ENCODE measurements at places on chromosomes 12 and 14.

- peak; percentile 89 for DNase-seq
These were observed at the start of gene GNG2 for GRCh38 chr14:51860164-51860824. TSS of gene GNG2 (plus strand) at chr14:51860612. CDS start at chr14:51950679, 90,067 bp downstream.

GRCh38 chr14:79342942-79343341 lies 868.4 kb downstream of the DIO2 start:
- DNase-seq: no peak

GRCh38 chr14:26377150-26377549 lies 220.7 kb downstream of the NOVA1 start:
- DNase-seq: no peak

DNA sequence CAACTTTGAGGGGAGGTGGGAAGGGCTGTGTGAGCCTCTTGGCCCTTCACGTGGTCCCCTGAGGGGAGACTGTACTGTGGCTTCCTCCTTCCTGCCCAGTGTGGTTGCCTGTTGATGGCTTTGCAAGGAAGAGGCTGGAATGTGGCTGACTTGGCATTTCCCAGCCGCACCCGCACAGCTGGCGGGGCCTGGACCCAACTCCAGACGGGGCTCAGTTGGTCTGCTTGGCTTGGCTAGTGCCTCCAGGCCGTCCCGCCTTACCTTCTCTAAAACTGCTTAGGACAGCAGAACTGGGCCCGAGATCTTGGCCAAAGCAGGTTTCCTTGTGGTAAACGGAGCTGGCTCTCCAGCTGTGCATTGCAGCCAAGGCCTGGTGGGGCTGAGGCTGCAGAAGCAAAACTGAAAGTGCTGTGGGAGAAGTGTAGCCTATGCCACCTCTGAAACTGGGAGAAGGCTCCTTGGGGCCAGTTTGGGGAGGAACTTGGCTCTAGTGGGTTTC lies 139.5 kb downstream of the SMOC1 start:
- no peak for DNase-seq

DNA sequence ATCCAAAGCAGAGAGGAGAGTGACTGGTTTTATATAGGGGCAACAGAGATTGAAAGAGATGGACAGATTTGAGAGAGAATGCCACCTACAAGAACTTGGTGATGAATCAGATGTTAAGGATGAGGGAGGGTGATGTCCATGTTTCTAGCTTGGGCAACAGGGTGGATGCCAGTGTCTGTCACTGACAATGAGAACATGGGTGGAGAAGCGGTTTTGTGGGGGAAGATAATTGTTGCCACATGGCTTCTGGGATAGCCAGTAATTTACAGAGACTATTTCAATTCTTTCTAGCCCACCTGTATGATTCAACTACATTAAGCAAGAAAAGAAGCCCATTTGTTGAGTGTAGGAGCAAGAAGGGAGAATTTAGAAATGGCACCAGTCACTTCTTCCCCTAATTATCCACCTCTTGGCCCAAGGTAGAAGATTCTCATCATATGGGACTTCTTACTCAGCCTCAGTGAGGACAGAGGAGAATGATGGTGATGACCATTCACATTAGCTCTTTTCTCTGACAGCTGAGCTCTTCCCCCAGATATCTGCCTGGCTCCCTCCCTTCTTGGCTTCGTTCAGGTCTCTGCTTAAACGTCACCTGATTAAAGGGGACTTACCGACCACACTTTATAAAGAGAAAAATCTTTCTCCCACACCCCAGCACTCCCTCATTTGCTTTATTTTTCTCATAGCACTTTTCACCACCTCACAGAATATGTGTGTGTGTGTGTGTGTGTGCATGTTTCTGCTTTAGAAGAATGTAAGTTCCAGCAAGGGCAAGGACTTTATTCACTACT lies 117.8 kb downstream of the DUSP6 start:
- no peak for DNase-seq

- DNase-seq: no peak
These were observed 125.7 kb downstream of the CRADD start for GRCh38 chr12:93802698-93803423.

DNA sequence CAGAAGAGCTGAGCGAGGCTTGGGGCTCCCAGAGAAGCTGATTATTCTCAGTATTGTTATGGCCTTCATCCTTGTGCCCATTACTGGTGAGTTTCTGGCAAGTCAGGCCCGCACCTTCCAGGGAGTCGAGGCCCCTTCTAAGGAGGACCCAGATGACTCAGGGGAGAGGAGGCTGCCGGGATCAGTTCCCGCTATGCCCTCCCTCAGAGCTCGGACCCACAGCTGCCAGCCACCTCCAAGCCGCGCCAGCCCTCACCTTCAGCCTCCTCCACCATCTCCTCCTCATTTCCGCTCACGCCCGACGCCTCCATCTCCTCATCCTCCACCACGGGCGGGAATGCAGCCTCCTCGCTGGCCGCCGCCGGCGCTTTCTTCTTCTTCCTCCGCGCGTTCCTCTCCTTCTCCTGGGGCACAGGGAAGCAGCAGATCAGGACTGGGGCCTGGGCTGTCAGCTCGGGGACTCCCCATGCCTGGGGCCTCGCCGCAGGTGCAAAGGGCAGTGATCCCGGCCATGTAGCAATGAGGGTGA lies 83.2 kb downstream of the RFLNA start:
- no peak for DNase-seq

Data from CD4-positive, alpha-beta T cell treated with Interleukin-2 at 100 ng/mL for 4 hours (primary cell).